ENCODE measurements at places on chromosomes 5 and 9.

- DNase-seq: peak; percentile 12
Observed at GRCh38 chr5:128671943-128672342, 133.9 kb upstream of the FBN2 start.

GRCh38 chr9:93205896-93206575, 22.1 kb downstream of the WNK2 start:
- no peak for DNase-seq

- peak; percentile 23 for DNase-seq
Observed at GRCh38 chr5:116600876-116601275, 26.3 kb upstream of the SEMA6A start.

DNA sequence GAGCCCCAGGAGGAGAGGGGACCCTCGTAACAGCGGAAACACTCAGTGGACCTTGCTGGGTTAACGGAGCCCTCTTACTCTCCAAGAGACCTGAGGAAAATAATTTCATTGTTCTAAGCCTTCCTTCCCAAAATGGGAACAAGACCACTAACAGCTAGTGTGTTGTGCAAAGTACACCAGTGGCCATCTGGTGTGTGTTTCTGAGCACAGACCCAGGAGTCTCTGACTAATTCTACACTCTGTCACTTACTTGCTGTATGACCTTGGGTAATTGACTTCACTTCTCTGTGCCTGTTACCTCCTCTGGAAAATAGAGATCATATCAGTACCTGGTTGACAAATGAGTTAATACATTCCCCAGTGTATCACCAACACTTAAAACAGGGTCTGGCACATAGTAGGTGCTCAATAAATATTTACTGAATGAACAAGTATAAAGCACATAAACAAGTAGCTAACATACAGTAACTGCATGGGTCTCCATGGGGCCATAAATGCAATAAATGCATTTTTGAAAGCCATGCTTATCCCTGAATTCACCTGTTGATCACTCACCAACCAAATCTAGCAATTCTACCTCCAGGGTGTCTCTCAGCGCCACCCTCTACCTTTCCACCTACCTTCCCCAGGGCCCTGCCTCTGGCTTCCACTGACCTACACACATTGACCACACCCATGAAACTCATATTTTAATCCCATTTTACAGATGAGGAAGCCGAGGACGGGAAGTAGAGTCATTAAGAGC, 44.7 kb upstream of the AKNA start:
- no peak for DNase-seq

GRCh38 chr9:98750364-98751060, 41.8 kb upstream of the GABBR2 start:
- no peak for DNase-seq

GRCh38 chr9:98887918-98888510, 55.7 kb upstream of the COL15A1 start:
- DNase-seq: peak; percentile 69

- peak; percentile 68 for DNase-seq
Observed at GRCh38 chr9:70390933-70391341, 23.5 kb downstream of the KLF9 start.

DNA sequence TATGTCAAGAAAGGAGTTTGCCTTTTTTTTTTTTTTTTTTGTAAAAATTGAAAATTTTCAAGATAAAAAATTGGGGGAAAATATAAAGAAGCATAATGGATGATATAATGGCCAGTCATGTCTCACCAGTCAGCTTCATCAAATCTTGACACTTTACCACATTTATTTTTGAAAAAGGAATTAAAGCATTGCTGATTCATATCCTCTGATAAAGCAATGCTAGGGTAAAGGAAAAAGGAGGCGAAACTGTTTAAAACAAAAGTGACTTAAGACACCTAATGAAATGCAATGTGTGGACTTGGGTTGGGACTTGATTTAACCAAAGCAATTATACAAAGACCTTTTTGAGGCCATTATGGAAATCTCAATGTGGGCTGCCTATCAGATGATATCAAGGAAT, 208.5 kb downstream of the ARHGAP26 start:
- DNase-seq: no peak

GRCh38 chr5:100777680-100778300, 125.3 kb downstream of the ST8SIA4 start:
- peak; percentile 83 for DNase-seq

DNA sequence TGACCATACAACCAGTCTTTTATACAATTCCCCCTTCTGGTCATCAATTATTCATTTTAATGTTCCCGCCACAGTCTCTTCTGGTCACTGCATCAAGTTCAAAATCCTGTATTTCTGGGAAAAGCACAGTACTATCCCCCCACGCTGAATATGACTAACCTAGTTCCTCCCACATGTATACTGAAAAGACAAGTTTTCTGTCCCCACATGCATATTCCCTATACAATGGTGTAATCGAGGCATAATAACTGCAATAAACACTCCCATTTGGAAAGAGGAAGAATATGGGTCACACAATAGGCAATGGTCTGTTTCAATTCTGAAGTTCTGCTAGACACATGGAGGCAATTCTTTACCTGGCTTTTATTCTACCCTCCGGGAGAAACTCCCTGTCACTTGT, 344.9 kb downstream of the EFNA5 start:
- no peak for DNase-seq

DNA sequence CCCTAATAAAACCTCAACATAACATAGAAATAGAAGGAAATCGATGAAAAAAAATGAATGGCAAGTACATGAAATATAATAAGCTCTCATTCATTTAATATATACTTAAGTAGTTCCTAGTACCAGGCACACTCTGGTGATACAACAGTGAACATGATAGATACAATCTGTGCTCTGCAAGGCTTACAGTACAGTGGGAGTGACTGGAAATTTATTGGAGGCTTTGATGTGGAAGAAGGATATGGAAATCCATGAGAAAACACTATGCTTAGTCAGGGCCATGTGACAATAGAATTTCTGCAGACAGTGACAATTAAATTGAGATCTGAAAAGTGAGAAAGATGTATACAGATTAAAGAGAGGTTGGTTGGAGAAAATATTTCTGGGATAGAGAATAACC, 32.0 kb upstream of the IL33 start:
- no peak for DNase-seq

GRCh38 chr9:227860-228259, 13.2 kb downstream of the DOCK8 start:
- no peak for DNase-seq
